ENCODE measurements at places on chromosomes 11 and 22.

- no peak for DNase-seq
Observed at GRCh38 chr11:77448269-77448668, 25.6 kb downstream of the PAK1 start.

DNA sequence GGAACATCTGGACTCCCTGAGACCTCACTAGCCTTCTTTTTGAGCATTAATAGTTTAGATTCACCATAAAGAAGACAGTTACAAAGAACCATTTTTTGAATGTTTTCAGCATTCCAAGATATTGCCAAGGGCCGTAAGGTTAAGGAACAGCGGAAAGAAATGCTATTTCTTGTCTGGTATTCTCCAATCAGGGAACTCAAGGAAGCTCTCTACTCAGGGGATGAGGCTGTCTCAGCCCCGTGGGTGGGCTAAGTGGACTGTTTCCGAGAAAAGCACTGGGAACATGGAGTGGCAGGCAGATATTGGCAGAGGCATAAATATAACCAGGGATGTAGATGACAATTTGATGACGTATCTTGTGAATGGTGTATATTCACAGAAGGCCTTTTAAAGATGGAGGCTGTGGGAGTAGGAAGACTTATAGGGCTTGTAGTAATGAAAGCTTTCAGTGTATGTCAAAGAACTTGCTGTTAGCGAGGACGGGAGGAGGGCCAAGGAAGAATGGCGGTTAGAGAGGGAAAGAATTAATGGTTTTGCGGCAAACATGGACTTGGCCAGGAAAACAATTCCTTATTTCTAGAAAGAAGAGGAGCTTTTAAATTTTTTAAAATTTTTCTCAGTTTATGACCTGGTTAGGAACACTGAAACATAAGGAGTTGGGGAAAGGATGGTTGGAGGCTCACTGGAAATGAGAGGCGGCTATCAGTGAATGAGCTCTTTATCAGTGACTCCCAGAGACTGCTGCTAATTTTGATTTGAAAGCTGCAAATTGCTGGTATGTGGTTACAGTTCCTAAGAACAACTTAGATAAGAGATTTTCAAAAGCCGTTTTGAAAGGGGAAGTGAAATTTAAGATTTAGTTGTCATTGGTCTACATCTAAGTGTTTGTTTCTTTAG, 64.6 kb downstream of the ST3GAL4 start:
- no peak for DNase-seq

- DNase-seq, result no peak
Observed at GRCh38 chr11:86495351-86495750, 120.7 kb downstream of the CCDC81 start.

DNA sequence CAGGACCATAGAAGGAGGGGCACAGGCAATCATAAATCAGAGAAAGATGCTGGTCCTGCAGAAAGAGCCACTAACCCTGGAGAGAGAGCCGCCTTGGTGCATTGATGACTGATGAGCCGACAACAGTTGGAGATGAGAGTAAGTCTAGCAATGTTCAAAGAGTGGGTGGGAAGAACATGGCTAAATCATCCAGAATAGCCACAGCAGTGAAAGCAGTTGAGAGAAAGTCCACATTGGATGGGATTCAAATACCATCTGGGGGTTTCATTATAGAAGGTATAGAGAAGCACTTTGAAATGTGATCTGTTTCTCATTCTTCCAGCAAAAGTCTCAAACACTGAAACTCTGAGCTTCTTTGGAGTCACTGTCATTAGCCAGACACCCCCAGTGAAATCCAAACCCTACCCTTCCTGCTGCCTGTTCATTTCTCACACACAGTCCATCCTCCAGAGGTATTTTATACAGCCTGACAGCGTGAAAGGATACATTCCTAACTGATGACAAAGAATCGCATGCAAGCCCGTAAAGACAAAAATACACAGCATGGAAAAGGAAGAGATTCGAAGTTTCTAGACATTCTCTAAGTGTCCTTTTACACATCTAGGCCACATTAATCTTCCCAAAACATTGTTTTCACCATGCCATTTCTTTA, 303.1 kb upstream of the MPPED2 start:
- DNase-seq, result no peak

DNA sequence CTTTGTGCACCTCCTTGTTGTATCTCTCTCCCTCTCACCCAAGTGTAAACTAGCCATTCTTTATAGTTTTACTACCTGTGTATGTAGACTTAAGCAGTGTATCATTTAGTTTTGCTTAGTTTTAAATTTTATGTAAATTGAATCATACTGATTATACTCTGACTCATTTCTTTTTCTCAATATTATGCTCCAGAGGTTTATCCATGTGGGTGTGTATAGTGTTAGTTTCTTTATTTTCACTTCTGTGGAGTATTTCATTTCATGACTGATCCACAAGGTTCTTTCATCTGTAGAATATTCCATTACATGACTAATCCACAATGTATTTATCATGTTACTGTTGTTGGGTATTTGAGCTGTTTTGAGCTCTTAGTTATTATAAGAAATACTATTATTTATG, 62.0 kb downstream of the CCDC34 start:
- DNase-seq, result no peak

DNA sequence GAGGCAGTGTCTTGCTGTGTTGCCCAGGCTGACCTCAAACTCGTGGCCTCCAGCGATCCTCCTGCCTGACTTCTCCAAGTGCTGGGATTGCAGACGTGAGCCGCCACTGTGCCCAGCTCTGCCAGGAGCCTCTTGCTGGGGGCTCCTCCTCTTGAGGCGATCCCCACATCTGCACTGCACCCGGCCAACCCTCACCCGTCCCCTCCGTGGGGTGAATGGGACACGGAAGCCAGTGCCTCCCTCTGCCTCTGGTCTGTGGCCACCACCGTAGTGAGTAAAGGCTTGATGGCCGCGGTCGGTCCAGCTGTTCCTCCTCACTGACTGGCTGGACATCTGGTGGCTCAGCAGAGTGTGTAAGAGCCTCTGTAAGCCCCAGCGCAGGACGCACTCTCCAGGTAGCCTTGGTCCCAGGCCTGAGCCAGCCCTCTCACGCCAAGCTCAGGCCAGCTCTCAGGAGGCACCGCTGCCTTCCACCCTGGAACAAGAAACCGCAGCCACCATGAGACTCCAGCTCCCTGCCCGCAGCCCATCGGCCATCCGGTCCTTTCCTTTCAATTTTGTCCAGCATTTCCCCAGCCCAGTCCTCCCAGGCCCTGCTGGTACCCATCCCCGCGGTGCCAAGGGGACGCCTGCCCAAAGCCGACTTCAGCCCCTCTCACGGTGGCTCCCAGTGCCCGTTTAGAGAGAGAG, 100.3 kb downstream of the BRD1 start:
- no peak for DNase-seq

DNA sequence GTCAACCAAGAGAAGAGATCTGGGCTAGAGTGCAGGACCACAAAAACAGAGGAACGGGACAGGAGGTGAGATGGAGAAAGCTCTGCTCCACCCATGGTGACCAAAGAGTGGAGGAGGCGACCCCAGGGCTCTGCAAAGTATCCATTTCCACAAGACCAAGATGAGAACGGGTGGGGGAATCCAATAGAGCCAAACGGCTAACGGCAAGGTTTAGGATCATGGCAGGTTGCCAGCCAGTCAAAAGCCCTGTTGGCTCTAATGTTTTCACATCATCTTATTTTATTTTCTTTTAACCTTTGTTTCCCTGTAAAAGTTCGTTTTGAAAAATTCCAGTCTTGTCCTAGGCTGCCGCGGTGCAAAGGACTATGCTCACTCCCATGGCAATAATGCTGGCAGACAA, 52.1 kb upstream of the CHST1 start:
- no peak for DNase-seq

- DNase-seq, result no peak
Observed at GRCh38 chr22:34306361-34306760, 386.1 kb upstream of the LARGE1 start.

DNA sequence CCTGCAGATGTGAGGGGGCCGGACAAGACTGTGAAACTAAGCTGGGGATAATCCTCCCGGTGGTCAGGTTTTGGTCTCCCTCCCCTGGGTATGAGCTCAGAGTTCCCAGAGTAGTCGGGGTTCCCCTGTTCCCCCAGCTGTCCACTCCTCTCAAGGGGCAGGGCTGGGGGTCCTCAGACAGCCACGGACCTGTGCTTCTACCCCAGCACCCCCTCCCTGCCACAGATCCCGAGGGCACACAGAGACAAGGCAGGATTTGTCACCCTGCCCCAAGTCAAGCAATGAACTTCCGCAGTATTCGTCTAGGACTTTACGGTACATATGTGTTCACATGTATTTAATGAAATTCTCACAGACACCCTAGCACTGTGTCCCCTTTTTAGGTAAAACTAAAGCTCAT, 45.2 kb downstream of the APOL1 start:
- no peak for DNase-seq

- DNase-seq, result peak; percentile 34
Observed at GRCh38 chr11:12893787-12894672, 115.1 kb upstream of the RASSF10 start.
